ENCODE measurements at places on chromosomes 5 and 9. TPM values are rescaled to one million over a fixed set of nuclear protein-coding genes. Genes with fewer than 3 reads are reported as not detected.

Gene CORO2A
- total RNA-seq, result 0.39 TPM

GRCh38 chr9:134854541-134854981 lies 26.0 kb upstream of the FCN2 start:
- no peak for DNase-seq

DNA sequence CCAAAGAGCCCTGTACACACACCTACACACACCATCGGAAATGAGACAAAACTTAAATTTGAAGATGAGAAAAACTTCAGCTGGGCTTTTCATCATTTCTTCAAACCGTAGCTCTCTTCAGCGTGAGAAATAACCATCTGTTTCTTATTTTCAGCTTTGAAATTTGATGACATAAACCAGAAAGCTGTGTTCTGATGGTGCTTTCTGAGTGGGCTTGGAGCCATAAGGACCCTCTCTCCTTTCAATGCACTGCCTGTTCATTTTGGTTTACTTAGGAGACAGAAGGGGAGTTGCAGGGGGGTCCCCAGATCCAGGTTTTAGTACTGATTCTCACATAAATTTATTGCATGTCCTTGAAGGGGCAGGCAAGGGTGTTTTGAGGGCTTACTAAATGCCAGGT lies 9.5 kb downstream of the FBXO10 start:
- no peak for DNase-seq

GRCh38 chr5:6745706-6746222 lies 32.5 kb downstream of the TENT4A start:
- no peak for DNase-seq

DNA sequence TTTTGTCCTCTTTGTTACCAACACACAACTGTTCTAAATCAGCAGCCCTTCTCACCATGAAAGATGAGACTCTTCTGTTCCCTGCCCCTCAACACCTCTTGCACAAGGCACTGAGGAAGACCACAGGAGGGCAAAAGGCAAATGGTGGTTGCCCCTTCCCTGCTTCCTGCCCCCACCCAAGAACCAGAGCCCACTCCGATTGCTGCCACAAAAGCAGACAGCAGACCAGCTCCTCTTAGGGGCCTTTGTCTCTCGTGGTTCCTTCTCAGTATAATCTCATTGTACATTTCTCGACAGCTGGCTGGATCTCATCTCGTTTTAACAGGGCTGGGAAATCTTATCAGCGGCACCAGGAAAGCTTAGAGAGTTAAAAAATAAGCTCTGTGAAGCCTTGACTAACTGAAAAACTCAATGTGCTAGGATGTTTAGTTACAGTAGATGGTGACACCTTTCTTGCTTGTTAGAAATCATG lies 1.1 kb downstream of the MVB12B start:
- DNase-seq, result no peak

Gene C9orf43
- not detected for total RNA-seq

- DNase-seq, result no peak
These were observed 28.7 kb upstream of the PDE8B start for GRCh38 chr5:77181596-77182304.

DNA sequence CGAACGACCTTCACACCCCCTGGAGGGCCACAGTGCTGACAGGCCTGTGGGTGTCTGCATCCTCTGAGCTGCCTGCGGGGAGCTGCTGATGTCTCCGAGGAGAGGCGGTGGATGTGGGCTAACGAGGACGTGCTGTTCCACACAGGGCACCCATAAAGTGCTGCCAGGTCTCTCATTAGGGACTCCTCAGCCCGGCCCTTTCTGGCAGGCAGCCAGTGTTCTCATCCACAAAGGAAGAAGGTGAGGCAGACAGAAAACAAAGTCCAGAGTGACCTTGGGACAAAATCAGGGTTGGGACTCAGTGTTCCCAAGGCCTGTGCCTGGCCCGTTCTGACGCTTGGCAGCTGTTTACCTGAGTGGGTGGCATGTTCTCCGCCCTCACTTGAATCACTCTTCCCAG lies 29.3 kb downstream of the CARTPT start:
- no peak for DNase-seq

DNA sequence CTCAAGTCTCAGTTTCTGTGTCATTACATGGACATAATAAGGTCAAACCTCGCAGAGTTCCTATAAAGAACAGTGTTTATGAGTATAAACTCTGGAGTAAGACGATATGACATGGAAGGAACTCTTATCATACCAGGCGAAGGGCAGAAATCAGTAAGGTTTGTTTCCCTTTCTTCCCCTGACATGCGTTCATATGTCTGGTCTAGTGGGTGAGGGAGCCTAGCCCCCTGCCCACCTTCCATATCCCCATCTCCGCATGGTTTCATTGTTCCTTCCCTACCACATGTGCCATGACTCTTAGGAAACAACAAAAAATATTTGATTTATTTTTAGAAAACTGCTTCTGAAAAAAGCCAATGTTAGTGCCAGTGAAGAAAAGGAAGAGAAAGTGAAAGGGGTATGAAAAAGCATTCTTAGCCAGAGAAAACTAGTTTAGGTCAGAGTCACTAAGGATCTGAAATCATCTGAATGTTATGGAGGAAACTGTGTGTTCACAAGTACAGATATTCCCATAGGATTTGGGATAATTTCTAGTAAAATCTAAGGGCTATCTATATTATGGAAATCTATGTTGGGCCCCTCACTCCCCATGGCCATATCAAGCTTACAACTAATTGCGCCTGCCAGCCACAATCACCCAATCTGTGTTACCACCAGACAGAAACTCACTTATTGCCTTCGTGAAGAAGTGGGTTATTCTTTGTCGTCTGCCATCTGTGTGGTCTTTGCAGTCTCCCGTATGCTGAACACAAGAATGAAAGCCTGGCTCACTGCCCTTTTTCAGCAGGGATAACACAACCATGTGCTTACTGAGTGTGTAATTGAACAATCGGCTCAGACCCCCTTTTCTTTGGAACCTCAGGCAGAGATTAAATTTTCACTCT lies 19.9 kb upstream of the HMHB1 start:
- DNase-seq, result no peak

Gene SPATA31E1
- total RNA-seq, result not detected

- DNase-seq, result no peak
These were observed 253.9 kb upstream of the TYRP1 start for GRCh38 chr9:12439267-12439666.

GRCh38 chr5:146643776-146644175 lies 127.8 kb upstream of the GPR151 start:
- no peak for DNase-seq

Gene FOXD4L4
- not detected for total RNA-seq
